ENCODE measurements at places on chromosomes 1 and 21.

DNA sequence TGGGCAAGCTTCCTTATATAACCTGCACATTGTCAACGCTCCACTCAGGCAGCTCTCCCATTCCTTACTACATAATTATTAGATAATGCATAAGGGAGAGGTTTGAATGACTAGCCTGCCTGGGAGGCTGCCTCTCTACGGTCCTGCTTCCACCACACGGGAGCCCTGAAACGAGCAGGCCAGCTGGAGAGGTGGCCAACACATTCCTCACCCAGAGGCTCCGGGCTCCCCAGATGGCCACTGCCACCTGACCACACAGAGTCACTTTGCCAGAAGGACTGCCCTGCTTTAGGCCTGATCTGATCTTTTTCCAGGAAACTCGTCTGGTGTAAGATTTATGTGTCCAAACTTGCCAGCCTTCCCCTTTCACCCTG, 27.9 kb downstream of the HIVEP3 start:
- DNase-seq, result peak; percentile 63

DNA sequence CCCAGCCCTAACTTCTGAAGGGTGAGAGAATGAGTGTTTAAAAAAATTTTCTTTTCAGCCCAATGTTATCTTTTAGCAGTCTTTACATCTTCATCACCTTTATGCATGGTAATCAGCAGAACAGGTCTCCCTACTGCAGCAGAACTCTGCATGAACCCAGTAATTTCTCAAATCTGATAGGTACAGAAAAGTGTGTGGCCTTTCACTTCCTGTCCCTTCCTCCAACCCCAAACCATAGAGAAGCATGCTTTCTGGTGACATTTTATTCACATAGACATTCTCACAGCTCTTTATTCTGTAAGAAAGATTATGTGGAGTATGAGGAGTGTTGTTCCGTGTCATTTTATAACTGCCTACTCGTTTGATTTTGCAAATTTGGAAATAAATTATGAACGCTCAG, 68.6 kb downstream of the RPAP2 start:
- DNase-seq, result no peak

DNA sequence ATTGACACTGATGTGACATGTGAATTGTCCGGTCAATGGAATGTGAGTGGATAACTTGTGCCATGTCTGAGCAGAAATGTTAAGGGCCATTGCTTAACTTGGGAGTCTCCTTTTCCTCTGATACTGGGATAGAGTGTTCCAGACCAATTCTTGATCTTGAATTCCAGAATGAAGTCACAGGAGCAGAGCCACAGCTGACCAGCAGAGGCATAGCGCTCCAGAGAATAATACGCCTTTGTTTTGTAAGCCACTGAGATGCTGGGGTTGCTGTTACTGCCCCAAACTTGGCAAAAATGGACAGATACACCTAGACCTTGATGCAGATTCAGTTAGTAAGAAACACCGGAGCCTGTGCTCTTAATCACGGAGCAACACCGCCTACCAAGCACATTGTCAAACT, 6.3 kb downstream of the KCNJ6 start:
- DNase-seq, result no peak

DNA sequence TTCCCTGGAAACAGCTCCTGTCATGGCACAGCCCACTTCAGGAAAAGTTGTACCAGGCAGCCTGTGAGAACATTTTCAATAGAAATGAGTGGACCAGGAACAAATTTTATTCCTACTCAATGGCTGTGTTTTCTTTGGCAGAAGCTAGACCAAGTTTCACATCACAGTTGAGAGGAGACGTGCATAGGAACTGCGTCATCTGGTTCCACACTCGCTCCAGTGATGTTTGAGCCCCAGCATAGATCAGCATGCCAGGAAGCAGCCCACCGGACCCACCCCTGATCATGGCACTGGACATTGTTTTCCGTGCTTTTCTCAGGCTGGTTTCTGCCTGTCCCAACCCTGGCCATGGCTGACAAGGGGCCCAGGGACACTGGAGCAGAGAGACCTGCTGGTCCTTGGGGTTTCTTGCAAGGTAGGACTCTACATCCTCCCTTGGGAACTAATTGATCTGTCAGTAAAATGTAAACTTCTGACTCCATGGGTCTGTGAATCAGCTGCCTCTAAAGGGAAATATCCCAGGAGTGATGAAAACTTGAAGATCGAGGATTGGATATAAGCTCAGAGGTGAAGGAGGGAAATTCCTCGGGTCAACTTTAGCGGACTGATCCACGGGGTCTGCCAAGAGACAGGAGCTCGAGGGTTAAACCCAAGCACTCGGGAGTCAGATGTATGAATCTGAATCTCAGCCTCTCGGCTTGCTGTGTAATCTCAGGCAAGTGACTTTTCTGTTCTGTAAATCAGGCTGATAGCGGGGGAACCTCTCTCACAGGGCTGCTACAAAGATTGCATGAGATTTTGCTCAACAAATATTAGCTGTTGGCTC, 35.7 kb downstream of the NEK2 start:
- DNase-seq, result peak; percentile 88

DNA sequence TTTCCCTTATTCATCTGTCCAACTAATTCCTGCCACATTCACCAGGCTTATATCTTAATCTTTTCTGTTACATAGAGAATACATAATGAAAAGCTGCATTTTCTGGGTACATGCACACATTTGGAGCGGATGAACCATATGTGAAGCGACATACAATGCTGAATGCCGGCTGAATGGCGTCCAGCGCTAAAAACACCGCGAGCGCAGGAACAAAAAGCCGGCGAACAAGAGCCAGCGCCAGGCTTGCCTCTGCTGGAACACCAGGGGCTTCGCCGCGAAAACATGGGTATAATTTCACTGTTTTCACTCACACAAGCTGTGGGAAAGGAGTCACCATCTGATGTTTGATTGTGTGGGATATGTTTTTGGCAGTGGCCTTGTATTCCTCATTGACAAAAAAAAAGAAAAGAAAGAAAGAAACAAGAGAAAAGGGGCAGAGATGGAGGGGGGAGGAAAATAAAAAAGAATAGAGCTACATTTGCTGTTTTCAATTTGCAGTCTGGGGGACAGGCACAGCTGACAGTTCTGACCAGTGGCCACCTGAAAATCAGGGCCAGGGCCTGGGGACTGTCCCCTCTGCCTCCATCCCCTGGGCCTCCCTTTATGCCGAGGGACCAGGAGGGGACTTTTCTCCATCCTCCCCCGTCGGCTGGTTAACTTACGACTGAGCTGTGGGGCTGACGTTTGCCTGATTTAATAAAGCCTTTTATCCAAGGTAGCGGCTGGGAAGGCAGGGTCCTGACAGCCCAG, 70.2 kb upstream of the OLIG2 start:
- DNase-seq, result no peak

DNA sequence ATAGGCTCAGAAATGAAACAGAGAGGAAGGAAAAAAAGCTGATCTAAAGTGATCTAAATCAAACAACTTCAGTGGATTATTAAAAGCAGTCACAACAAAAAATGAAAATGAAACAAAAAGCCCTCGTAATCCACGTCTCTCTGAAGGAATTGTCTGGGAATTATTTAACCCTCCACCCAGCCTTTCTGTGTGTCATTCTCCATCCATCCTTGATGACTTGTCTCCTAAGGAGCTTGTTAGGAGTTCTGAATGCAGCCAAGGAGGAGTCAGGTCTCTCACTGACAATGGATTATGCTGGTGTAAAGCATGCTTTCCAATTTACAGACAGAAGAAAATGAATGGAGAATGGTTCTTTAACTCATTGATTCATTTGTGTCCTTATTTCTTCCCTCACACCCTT, 359.3 kb upstream of the RUNX1 start:
- peak; percentile 59 for DNase-seq

DNA sequence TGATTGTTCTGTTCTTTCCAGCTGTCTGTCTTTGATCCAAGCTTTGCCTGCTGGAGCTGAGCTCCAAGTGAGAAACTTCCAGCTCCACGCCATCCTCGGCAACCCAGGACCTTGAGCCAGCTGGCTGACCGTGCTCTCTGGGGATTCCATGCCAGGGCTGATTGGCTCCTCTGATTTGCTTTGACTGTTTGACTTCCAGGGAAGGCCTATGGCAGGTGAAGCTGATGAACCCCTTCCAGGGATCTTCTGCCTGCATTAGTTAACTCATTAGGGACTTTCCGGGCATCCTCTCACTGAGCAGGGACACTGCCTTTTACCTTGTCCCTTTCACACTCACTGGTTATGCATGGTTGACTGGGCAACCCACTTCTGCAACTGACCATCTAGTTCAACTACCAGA, 406.1 kb downstream of the RPS6KC1 start:
- peak; percentile 5 for DNase-seq

GRCh38 chr1:155014709-155015508, 12.3 kb downstream of the ZBTB7B start:
- DNase-seq, result no peak

- DNase-seq, result no peak
Measured at GRCh38 chr1:166145499-166145898, 21.3 kb downstream of the FAM78B start.

GRCh38 chr21:26465916-26466315, 107.2 kb downstream of the CYYR1 start:
- no peak for DNase-seq

DNA sequence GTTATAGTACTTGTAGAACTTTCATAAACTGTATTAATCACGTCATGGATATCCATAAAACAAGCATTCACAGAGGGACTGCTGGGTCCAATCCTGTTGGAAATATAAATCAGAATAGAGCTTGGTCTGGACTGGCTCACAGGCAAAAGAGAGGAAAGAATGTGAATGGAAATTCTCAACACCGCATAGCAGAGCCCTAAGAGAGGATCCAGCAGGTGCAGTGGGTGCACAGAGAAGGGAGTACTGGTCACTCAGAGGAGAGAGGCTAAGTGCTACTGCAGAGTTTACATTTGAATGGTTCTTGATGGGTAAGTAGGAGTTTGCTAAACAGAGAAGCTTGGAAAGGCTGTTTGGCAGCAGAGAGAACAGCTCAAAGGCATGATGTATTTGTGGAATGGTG, 231.7 kb downstream of the PAPPA2 start:
- no peak for DNase-seq

GRCh38 chr1:36182734-36183133, 26.8 kb downstream of the MAP7D1 start:
- no peak for DNase-seq

GRCh38 chr1:170214117-170215032, 68.6 kb downstream of the NTMT2 start:
- no peak for DNase-seq

- DNase-seq, result no peak
Measured at GRCh38 chr1:10146391-10146790, 64.0 kb upstream of the KIF1B start.

DNA sequence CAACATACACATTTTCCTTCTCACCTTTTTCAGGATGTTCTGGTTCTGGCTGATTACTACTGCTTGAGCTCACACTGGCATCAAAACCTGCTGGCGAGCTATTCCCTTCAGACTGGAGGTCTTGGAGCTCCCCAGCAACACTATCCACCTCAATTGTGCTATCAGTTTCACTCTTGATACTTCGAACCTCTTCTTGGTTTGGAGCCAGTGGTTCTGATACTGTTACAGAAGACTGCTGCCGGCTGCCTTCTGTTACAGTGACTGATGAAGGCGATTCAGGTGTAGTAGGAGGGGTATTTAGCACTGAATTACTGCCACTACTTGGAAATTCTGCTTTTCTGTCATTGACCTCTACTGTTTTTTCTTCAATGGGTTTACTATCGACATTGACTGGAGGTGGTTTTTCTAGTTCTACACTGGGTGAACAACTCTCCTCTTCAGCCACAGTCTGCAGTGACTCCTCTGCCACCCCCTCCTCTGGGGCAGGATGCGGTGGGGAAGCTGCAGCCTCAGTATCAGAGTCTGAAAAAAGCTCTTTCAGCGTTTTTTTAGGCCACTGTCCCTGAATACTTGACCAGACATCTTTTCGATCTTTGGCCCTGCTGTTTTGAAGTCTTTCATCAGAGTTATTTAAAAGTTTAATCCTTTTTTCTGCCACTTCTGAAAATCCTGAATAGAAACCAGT, 20.7 kb upstream of the RBM34 start:
- DNase-seq, result no peak

GRCh38 chr1:164703463-164703862, 144.5 kb downstream of the PBX1 start:
- DNase-seq, result no peak

- peak; percentile 58 for DNase-seq
Measured at GRCh38 chr1:174743654-174744561, 255.8 kb upstream of the CACYBP start.

DNA sequence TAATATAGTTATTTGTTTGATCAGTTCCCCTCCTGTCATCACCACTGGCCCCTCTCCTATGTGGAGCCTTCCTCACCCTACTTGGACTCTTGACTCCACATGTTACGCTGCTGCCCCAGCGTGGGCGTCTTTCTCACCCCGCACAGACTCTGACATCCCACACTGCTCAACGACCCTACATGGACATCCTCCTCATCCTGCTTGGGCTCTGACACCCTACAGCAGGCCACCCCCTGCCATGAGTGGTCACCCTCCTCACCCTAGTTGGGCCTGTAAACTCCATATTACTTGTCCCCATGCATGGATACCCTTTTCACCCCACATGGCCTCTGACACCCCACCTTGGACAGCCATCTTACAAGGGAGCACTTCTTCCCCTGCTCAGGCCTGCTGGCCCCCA, 21.0 kb downstream of the TTC4 start:
- DNase-seq, result no peak
